ENCODE measurements at places on chromosomes 16 and 17.

DNA sequence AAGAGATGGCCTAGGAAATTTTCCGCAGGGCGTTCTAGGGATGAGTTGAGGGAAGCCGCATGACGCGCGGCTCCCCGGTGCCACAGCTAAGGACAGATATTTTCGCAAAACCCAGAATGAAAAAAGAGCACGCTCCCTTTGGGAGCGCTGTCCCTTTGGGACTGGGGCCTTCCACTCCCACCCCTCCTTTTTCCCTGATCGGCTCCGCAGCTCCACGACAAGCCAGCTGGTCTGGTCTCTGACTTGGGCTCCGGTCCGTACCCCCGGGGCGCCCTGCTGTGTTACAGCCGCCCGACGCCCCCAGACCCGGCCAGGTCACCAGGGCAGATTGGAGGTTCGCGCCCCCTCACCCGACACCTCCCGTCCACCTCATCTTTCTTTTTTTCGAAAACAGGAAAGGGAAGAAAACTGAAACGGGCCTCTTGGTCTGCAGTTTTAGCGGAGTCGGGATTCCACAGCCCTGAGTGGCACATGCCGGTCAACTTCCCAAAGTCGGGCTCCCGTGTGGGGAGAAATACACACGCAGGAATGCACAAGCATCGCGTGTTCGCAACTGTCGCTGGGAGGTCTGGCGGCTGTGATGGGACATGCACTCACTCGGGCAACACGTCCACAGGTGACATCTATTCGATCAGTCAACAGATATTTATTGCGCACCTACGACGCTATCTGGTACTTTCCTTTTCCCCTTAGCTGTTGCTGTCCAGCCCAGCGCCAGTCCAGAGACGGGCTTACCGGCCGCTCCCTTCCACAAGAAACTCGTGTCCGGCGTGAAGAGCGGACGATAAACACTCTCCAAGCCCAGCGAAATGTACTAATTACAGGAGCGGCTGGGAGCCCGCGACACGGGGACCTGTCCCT is 3.9 kb upstream of the SOX9 start:
- peaks cover 6% of the 10 kb centered on the region for H3K4me1 ChIP-seq
- H3K4me3 ChIP-seq, result peak overlapping the region; percentile 47
- peak; percentile 30 for DNase-seq
- peaks cover 11% of the 10 kb centered on the region for H3K27me3 ChIP-seq
- H3K36me3 ChIP-seq, result no peaks in the 10 kb centered on the region

DNA sequence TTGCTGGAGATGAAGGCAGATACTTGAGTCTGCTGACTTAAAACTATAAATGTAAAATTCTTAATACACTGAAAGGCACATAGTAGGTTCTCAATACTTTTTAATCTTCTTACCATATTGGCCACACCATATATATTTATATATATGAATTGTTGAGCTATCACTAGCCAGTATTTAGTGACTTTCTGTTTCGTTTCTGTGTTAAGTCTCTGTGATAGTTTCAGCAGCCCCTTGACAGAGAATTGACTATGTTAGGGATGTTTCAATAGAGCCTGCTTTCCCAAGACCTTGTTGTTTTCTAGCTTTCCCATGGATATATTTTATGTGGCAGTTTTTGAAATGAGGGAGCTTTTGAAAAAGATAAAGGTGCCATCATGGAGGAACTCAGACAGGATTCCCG is 206.5 kb upstream of the GOT2 start:
- no peaks in the 10 kb centered on the region for H3K36me3 ChIP-seq
- no peaks in the 10 kb centered on the region for H3K4me1 ChIP-seq
- no peak for DNase-seq
- H3K27me3 ChIP-seq, result no peaks in the 10 kb centered on the region
- no peak overlapping the region for H3K27ac ChIP-seq

GRCh38 chr16:57341062-57341440 is 17.5 kb upstream of the CCL22 start:
- DNase-seq, result no peak
- H3K4me1 ChIP-seq, result peaks cover 8% of the 10 kb centered on the region
- H3K27ac ChIP-seq, result no peak overlapping the region
- no peak overlapping the region for H3K4me3 ChIP-seq

- no peak overlapping the region for H3K4me3 ChIP-seq
- no peaks in the 10 kb centered on the region for H3K36me3 ChIP-seq
- no peak overlapping the region for H3K27ac ChIP-seq
- no peaks in the 10 kb centered on the region for H3K27me3 ChIP-seq
- DNase-seq, result no peak
Observed at GRCh38 chr17:17536702-17537101, 40.5 kb upstream of the RASD1 start.

- H3K4me1 ChIP-seq, result peaks cover 15% of the 10 kb centered on the region
- no peaks in the 10 kb centered on the region for H3K36me3 ChIP-seq
- peak; percentile 54 for DNase-seq
- H3K4me3 ChIP-seq, result no peak overlapping the region
- peak overlapping the region; percentile 55 for H3K27ac ChIP-seq
Observed at GRCh38 chr16:87806261-87806640, 40.5 kb upstream of the KLHDC4 start.

GRCh38 chr17:27333410-27333980 is 39.6 kb downstream of the WSB1 start:
- peak overlapping the region; percentile 40 for H3K4me3 ChIP-seq
- H3K27ac ChIP-seq, result peak overlapping the region; percentile 48
- H3K4me1 ChIP-seq, result peaks cover 4% of the 10 kb centered on the region

DNA sequence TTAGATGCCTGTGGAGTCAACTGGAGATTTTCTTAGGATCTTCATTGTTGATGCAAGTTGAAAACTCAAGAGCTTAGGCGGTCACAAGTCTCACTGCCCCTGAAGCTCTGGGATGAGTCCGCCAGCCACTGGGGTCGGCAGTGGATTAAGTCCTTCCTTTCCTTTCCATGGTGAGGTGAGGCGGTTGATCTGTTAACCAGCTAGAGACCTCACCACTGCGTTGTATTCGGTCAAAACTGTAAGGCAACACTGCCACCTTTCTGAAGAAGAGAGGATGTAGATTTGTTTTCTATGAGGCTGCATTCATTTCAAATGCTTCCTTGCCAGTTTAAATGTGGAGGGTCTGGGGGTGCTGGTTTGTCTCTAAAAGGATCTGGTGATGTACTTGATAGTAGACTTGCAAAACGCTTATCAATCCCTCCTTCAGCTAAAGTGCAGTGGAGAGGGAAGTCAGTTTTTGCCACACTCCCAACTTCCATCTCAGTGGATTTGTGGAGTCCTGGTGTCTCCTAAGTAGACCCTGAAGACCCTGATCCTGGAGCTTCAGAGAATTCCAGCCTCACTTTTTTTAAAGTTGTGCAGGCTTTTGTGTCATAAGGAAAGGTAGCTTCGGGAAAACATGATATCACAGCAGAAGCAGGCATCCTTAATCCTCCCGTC is 1.7 kb downstream of the MYOCD start:
- DNase-seq, result peak; percentile 89
- H3K4me3 ChIP-seq, result peak overlapping the region; percentile 94
- peak overlapping the region; percentile 42 for H3K27ac ChIP-seq
- no peaks in the 10 kb centered on the region for H3K36me3 ChIP-seq
- H3K27me3 ChIP-seq, result no peaks in the 10 kb centered on the region
- peaks cover 9% of the 10 kb centered on the region for H3K4me1 ChIP-seq

- no peaks in the 10 kb centered on the region for H3K36me3 ChIP-seq
- no peaks in the 10 kb centered on the region for H3K4me1 ChIP-seq
Observed at GRCh38 chr17:45871718-45872117, 22.6 kb upstream of the MAPT start.

GRCh38 chr17:35414247-35414646 is 18.1 kb downstream of the SLFN12 start:
- H3K36me3 ChIP-seq, result peaks cover 18% of the 10 kb centered on the region
- H3K27ac ChIP-seq, result no peak overlapping the region
- H3K4me3 ChIP-seq, result no peak overlapping the region
- no peak for DNase-seq

DNA sequence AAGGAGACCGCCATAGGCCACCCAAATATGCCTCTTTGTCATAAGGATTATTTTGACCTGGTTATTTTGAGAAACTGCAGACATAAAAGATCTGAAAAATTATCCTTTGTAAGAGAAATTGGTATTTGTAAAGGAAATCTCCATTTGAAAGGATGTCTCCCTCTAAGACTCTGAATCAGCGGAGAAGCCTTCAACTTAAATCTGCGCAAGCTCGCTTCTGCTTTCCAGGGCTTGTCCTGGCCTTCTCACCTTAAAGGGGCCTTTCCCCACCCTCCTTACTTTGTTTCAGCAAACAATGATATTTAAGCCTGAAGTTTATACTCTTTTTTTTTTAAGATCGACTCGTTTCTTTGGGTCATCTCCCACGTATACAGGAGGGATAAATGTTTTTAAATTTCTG is 34.5 kb downstream of the HSBP1 start:
- peaks cover 12% of the 10 kb centered on the region for H3K27me3 ChIP-seq
- no peak overlapping the region for H3K4me3 ChIP-seq
- H3K4me1 ChIP-seq, result no peaks in the 10 kb centered on the region
- no peak for DNase-seq
- H3K27ac ChIP-seq, result no peak overlapping the region

- no peak overlapping the region for H3K4me3 ChIP-seq
- H3K27ac ChIP-seq, result no peak overlapping the region
- H3K36me3 ChIP-seq, result no peaks in the 10 kb centered on the region
- DNase-seq, result peak; percentile 55
Observed at GRCh38 chr16:50244140-50244503, 22.2 kb upstream of the ADCY7 start.

- H3K27me3 ChIP-seq, result no peaks in the 10 kb centered on the region
- no peak overlapping the region for H3K27ac ChIP-seq
- H3K4me1 ChIP-seq, result no peaks in the 10 kb centered on the region
- H3K4me3 ChIP-seq, result no peak overlapping the region
- DNase-seq, result no peak
- H3K36me3 ChIP-seq, result no peaks in the 10 kb centered on the region
Observed at GRCh38 chr17:55986817-55987216, 166.5 kb upstream of the ANKFN1 start.

- H3K36me3 ChIP-seq, result no peaks in the 10 kb centered on the region
- peaks cover 2% of the 10 kb centered on the region for H3K4me1 ChIP-seq
- no peak overlapping the region for H3K27ac ChIP-seq
- DNase-seq, result peak; percentile 88
- H3K27me3 ChIP-seq, result peaks cover 2% of the 10 kb centered on the region
Observed at GRCh38 chr17:65231662-65232335, 94.6 kb downstream of the RGS9 start.

- no peaks in the 10 kb centered on the region for H3K27me3 ChIP-seq
- H3K27ac ChIP-seq, result no peak overlapping the region
- H3K4me1 ChIP-seq, result no peaks in the 10 kb centered on the region
- DNase-seq, result no peak
- H3K36me3 ChIP-seq, result no peaks in the 10 kb centered on the region
- no peak overlapping the region for H3K4me3 ChIP-seq
Observed at GRCh38 chr17:55969562-55970324, 183.5 kb upstream of the ANKFN1 start.

- no peaks in the 10 kb centered on the region for H3K36me3 ChIP-seq
- H3K4me1 ChIP-seq, result no peaks in the 10 kb centered on the region
- H3K27me3 ChIP-seq, result peaks cover 53% of the 10 kb centered on the region
Observed at GRCh38 chr17:48310748-48311213, 119.2 kb downstream of the SKAP1 start.

- H3K27me3 ChIP-seq, result peaks cover 12% of the 10 kb centered on the region
- no peak overlapping the region for H3K27ac ChIP-seq
- DNase-seq, result no peak
- no peak overlapping the region for H3K4me3 ChIP-seq
- peaks cover 5% of the 10 kb centered on the region for H3K4me1 ChIP-seq
Observed at GRCh38 chr16:84278968-84279367, 15.7 kb upstream of the WFDC1 start.

- no peak overlapping the region for H3K4me3 ChIP-seq
- peaks cover 26% of the 10 kb centered on the region for H3K4me1 ChIP-seq
- no peaks in the 10 kb centered on the region for H3K36me3 ChIP-seq
- H3K27me3 ChIP-seq, result no peaks in the 10 kb centered on the region
- peak overlapping the region; percentile 92 for H3K27ac ChIP-seq
Observed at GRCh38 chr16:75025761-75026160, 26.9 kb downstream of the ZNRF1 start.

- H3K4me3 ChIP-seq, result no peak overlapping the region
- no peaks in the 10 kb centered on the region for H3K4me1 ChIP-seq
- no peak overlapping the region for H3K27ac ChIP-seq
- DNase-seq, result no peak
Observed at GRCh38 chr16:10136916-10137315, 45.3 kb downstream of the GRIN2A start.

GRCh38 chr17:66957951-66958579 is 6.4 kb upstream of the CACNG4 start:
- no peak overlapping the region for H3K4me3 ChIP-seq
- peaks cover 25% of the 10 kb centered on the region for H3K27me3 ChIP-seq
- DNase-seq, result peak; percentile 14
- peaks cover 5% of the 10 kb centered on the region for H3K4me1 ChIP-seq

DNA sequence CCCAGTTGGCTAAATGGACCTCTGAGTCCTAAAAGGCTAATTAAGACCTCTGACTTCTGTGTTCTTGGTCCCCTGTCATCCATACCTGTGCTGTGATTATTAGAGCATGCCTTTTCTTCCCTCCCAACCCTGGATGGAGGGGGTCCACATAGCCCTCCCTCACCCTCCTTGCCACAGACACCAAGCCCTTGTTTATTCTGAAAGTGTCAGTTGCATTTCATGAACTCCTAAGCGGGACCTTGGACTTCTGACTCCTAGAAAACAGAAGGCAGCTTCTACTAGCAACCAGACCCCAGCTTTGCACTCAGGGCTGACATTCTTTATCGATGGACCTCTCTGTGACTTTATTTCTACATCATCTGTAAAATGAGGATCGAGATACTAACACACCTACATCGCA is 33.4 kb upstream of the GOSR2 start:
- no peaks in the 10 kb centered on the region for H3K36me3 ChIP-seq
- H3K4me3 ChIP-seq, result no peak overlapping the region
- peaks cover 77% of the 10 kb centered on the region for H3K27me3 ChIP-seq
- DNase-seq, result no peak

GRCh38 chr17:40466298-40466971 is 23.2 kb downstream of the IGFBP4 start:
- no peaks in the 10 kb centered on the region for H3K36me3 ChIP-seq
- H3K4me3 ChIP-seq, result no peak overlapping the region
- H3K27me3 ChIP-seq, result no peaks in the 10 kb centered on the region
- no peak for DNase-seq
- peaks cover 5% of the 10 kb centered on the region for H3K4me1 ChIP-seq
